ENCODE measurements at places on chromosomes 5 and 9.

- no peak for DNase-seq
These were observed 59.8 kb downstream of the NREP start for GRCh38 chr5:111697215-111697614.

- no peak for DNase-seq
These were observed 5.7 kb upstream of the ICE1 start for GRCh38 chr5:5416733-5417132.

DNA sequence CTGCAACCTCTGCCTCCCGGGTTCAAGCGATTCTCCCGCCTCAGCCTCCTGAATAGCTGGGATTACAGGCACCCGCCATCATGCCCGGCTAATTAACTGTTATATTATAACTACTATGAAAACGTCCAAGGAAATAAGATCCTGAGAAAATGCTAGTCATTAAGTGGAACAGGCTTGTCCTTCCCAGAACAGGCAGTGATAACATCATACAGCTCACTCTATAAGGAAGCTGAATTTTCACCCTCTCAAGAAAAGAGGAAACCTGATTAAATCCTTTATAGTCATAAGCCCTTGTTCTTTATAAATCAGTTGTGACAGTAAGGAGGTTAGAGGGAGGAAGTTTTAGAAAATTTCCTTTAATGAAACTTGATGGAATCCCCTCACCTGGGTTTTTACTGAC, 163.9 kb upstream of the CLINT1 start:
- no peak for DNase-seq

DNA sequence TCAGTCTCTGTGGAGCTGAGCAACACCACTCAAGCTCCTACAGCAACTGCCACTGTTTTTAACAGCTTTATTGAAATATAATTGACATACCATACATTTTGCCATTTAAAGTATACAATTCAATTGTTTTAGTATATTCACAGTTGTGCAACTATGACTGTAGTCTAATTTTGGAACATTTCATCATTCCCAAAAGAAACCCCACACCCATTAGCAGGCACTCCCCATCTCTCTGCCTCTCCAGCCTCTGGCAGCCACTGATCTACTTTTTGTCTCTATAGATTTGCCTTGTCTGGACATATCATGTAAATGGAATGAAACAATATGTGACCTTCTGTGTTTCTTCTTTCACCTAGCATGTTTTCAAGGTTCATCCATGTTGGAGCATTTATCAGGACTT, 43.5 kb downstream of the RUSC2 start:
- no peak for DNase-seq

GRCh38 chr9:98067184-98067583, 10.7 kb downstream of the NANS start:
- no peak for DNase-seq

DNA sequence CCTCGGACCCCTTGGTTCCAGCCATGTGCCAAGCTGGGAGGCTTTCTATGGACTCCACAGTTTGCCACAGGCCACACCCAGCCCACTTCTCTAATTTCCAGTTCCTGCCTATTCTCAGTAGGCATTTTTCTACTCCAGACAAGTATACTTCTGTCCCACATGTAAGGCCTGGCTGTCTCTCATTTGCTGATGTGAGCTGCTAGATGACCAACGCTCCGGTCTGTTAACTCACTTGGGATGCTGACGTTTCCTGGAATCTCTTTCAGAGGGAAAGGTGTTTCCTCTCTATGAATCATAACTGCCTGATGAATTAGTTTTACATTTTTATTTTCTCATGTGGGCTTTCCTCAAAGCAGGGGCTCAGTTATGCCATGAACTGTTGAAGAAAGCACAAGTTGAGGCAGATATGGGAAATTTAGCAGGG, 36.3 kb downstream of the ERGIC1 start:
- DNase-seq = no peak

DNA sequence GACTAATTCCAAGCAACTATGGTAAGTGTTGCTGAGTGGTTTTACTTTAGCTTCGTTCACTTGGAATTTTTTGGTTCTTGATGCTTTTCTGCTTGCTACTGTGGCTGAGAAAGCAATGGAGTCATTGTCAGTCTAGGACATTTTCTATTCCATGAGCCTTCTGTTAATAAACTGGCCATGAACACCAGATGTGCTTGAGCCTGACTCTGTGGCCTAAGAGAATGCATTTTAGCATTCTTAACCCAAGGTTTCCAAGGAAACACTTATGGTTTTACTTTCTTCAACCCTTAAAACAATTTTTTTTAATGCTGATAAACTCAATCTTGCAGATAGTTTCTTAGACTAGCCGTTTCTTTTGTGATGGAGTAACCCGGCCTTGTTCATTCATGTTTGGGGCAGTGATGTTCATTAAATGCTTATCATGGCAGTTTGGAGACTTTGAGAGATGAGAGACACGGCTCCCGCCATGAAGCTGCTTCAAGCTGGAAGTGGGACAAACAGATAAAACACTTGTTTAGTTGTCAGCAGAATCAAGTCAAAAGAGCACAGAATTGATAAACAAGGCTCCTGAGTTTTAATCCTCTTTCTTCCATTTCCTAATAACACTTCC, 42.4 kb downstream of the OSTF1 start:
- no peak for DNase-seq

GRCh38 chr9:133140174-133140505, 19.1 kb upstream of the RALGDS start:
- DNase-seq = no peak

DNA sequence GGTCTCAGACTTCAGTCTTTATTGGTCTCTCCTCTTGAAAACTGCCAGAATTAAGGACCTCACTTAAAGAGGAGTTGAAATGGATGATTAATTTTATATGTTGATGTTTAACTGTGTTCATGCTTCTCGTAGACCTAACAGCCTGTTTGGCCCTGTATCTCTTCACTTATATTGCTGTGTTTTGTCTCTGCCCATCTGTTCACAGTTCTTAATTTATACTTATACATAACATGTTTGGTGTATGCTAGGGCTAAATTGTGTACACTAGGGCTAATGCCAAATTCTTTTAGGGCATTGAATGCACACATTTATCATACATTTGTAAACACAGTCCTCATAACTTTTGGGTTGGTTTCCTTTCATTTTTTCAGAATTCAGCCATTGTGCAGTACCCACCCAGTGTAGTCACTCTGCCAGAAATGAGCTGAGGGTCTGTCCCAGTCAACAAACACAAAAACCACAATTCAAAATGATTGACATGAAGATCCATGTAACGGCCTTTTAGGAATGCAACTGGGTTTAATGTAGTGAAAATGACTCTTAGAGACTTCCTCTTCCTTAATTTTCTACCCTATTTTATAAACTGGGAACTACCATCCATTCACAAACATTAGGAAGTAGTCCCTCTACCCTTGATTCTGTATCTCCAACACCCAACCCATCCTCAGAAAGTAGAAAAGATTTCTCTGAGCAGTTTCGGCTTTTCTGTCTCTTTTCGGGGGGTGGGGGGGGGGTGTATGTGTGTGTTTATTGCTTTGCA, 668.8 kb upstream of the KLF4 start:
- no peak for DNase-seq

DNA sequence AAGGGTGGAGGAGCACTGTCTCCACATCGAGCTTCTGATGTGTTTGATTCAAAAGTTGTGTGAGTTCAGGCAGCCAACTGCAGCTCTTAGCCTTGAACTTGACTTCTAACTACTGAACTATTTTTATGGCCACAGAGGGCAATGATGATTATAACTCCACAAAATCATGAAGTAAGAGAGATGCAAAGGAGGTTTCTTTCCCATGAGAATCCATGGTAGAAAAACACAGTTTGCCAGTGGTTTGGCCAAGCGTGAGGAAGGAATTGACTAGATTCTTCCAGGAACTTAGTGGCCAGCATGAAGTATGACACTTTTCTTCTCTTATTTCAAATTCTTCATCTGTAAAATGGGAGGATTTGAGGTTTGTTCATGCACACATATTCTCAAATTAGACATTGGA, 43.2 kb downstream of the PAPPA start:
- DNase-seq = no peak

GRCh38 chr9:113299800-113300292, 3.3 kb downstream of the RNF183 start:
- no peak for DNase-seq

- DNase-seq = no peak
These were observed 455.0 kb upstream of the ACTBL2 start for GRCh38 chr5:57937501-57938173.

DNA sequence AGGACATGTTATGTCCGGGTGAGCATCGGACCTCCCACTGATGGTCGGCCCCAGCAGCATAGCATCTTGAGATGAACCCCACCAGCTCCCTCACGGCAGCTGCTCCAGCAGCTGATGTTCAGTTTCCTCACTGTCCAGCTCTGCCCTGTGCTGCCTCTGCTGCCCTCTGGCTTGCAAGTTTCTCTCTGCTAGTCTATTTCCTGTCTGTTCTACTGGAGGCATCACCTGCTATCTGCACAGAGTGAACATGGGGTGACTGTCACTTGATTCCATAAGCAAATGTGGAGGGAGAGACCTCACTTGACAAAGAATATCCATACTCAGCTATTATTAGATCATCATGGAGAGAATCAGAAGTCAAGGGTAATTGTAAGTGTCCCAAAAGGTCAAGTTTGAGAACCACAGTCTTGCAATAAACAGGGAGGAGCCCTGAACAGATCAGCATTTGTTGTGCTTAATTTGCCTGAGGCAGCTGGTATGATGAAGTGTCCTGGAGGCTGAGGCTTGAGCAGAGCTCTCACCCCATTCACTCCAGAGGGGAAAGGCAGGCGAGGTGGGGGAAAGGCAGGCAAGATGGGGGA, 702.8 kb downstream of the SEMA5A start:
- DNase-seq = no peak

DNA sequence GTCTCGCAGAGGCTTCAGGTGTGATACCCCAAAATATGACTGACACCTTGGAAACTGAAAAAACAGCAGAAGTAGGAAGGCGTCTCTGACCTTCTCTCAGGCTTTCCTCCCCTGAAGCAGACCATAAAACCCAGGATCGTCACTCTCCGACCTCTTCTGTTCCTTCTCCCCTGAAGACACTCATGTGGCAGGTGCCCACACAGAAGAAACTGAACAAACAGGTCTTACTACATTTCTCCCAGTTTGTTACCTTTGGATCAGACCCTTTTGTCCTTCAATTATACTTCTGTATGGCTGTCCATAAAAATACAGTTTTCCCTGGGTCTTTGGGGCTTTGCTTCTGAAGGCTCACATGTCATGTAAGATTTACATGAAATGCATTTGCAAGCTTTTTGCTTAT, 10.3 kb upstream of the PRUNE2 start:
- no peak for DNase-seq

DNA sequence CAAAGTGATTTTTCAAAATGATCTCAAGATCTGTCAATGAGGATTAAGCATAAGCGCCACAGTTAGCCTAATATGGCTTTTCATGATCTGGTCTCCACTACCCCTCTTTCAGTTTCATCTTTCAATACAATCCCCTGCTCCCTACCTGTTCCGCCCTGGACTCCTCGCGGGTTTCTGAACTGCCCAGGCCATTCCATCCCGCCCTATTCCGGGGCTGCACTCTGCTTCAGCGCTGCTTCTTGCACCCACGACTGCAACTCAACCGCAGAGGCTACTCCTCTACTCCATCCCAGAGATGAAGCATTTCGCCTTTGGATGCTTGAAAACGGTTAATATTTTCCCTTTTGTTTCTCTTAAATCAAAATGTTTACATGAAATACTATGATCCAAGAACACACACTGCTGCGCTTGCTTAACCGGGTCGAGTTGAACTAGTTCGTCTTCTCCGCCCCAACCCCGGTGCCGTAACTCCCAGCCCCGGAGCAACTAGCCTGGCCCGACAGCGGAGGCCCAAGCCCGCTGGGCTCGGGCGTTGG, 716 bp upstream of the OTULIN start:
- no peak for DNase-seq

DNA sequence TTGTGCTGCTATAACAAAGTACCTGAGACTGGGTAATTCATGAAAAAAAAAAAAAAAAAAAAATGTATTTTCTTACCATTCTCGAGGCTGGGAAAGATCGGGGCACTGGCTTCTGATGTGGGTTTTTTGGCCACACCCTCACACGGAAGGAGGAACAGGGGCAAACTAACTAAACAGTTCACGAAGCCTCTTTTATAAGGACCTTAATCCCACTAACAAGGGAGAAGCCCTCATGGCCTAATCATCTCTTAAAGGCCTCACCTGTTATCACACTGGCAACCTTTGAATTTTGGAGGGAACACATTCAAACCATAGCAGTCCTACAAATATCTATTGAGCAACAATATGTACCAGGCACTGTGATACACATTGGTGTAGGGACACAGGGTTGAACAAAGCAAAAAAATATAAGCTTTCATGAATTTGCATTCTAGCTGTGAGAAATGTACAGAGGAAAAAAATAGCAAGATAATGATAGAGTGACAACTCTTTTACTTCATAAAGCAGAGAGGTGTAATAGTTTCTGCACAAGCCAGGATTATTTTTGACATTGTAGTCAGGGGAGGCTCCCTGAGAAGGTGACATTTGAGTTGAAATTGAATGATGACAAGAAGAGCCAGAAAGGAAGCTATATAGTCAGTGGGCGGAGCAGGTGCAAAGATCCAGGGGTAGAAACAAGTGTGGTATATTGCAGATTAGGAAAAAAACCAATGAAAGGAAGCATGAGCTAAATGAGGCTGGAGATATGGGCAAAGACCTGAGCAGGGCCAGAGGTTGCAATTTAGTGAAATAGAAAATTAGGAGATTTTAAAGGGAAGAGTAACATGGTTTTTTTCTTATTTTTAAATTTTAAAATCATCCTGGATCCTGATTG, 68.1 kb upstream of the GRAMD2B start:
- DNase-seq = no peak

- DNase-seq = no peak
These were observed 5.2 kb downstream of the ARSB start for GRCh38 chr5:78979909-78980308.

GRCh38 chr5:28281351-28281750, 1243.0 kb upstream of the CDH9 start:
- DNase-seq = no peak

All from GOT3 (cell line).